ENCODE measurements at places on chromosomes 16 and 17. TPM values are rescaled to one million over a fixed set of nuclear protein-coding genes. Genes with fewer than 3 reads are reported as not detected.

NHLRC4 gene
- total RNA-seq = not detected

NPIPB9 gene
- total RNA-seq = 4.2 TPM

CMTM1 gene
- total RNA-seq = not detected

SPNS3 gene
- 3.4 TPM for total RNA-seq

EVPL gene
- total RNA-seq = 1.1 TPM

GAS2L2 gene
- 0.17 TPM for total RNA-seq

HCRT gene
- total RNA-seq = not detected

ARL5C gene
- total RNA-seq = not detected

CLEC19A gene
- not detected for total RNA-seq

SYNGR3 gene
- total RNA-seq = 6.6 TPM

PDILT gene
- total RNA-seq = not detected

OR3A3 gene
- total RNA-seq = not detected

TNFRSF17 gene
- not detected for total RNA-seq

CCL3 gene
- total RNA-seq = 7.1 TPM

ATP2A3 gene
- 200 TPM for total RNA-seq

PDIA2 gene
- total RNA-seq = not detected

RTN4RL1 gene
- not detected for total RNA-seq

PPP1R27 gene
- not detected for total RNA-seq

CPPED1 gene
- total RNA-seq = 0.89 TPM

MILR1 gene
- total RNA-seq = not detected

DOC2A gene
- not detected for total RNA-seq

FKBP10 gene
- 0.38 TPM for total RNA-seq

RNF157 gene
- 22.3 TPM for total RNA-seq

TOP2A gene
- 2.9 TPM for total RNA-seq

PLA2G10 gene
- total RNA-seq = not detected

RUNDC3A gene
- total RNA-seq = not detected

CD300H gene
- not detected for total RNA-seq

COX11 gene
- total RNA-seq = 26.2 TPM

TP53TG3 gene
- not detected for total RNA-seq

ZNF19 gene
- total RNA-seq = 6.7 TPM

FOXC2 gene
- 0.16 TPM for total RNA-seq

TPPP3 gene
- total RNA-seq = not detected
